ENCODE measurements at places on chromosomes 12 and 14. TPM values are rescaled to one million over a fixed set of nuclear protein-coding genes. Genes with fewer than 3 reads are reported as not detected.

GRCh38 chr14:96470331-96470730, 31.9 kb upstream of the PAPOLA start:
- no peak overlapping the region for H3K4me3 ChIP-seq
- H3K27me3 ChIP-seq, result no peaks in the 10 kb centered on the region
- no peak overlapping the region for H3K27ac ChIP-seq
- no peak for DNase-seq

Gene SCN8A
- 6.7 TPM for total RNA-seq

Gene KRT6A
- 48.5 TPM for total RNA-seq

Gene GSKIP
- total RNA-seq, result 16.2 TPM

DNA sequence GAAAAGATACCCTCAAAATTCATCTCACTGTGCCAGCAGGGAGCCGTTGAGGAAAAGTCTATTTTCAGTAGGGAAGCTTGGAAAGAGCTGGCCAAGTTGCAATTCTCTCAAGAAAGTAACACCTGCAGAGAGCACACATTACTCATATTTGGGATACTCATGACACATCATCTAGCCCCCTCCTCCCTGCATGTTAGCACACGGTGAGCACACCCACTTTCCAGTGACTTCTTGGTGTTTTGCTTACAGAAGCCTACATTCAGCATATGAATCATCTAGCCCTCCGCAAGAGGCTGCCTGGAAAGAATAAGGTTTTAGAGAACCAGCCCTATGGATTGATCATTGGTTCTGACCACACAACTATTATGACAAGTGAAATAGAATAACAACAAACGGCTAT, 124.5 kb downstream of the PTPRO start:
- no peak for DNase-seq
- no peaks in the 10 kb centered on the region for H3K27me3 ChIP-seq
- H3K4me1 ChIP-seq, result no peaks in the 10 kb centered on the region
- H3K27ac ChIP-seq, result no peak overlapping the region
- no peaks in the 10 kb centered on the region for H3K36me3 ChIP-seq
- no peak overlapping the region for H3K4me3 ChIP-seq

Gene TAS2R13
- total RNA-seq, result 3.8 TPM

- H3K4me3 ChIP-seq, result no peak overlapping the region
- H3K27ac ChIP-seq, result no peak overlapping the region
- H3K36me3 ChIP-seq, result no peaks in the 10 kb centered on the region
- no peaks in the 10 kb centered on the region for H3K4me1 ChIP-seq
- DNase-seq, result no peak
Observed at GRCh38 chr14:71013551-71014192, 106.4 kb downstream of the PCNX1 start.

DNA sequence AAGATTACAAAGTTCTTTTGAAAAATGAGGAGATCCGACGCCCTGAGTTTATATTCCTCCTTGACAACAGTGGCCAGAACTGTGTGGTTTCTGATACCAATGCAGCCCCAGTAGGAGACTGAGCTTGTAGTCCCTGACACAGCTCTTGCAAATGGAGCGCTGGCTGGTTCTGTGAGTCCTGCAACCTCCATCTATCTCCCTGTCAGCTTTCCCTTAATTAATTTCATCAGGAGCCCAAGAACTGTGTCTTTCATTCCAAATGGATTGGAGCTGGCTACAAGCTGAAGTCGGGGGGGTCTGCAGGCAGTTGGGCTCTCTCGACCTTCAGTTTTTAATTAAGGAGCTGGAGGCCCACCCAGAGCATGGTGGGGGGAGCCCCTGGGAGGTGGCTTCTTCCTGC, 160.6 kb downstream of the ADGRD1 start:
- no peak overlapping the region for H3K4me3 ChIP-seq
- no peak for DNase-seq
- H3K4me1 ChIP-seq, result no peaks in the 10 kb centered on the region
- no peak overlapping the region for H3K27ac ChIP-seq
- H3K27me3 ChIP-seq, result no peaks in the 10 kb centered on the region

- no peaks in the 10 kb centered on the region for H3K27me3 ChIP-seq
- H3K27ac ChIP-seq, result no peak overlapping the region
- H3K4me1 ChIP-seq, result no peaks in the 10 kb centered on the region
- H3K36me3 ChIP-seq, result no peaks in the 10 kb centered on the region
Observed at GRCh38 chr12:127500512-127501035, 766.4 kb upstream of the TMEM132C start.

DNA sequence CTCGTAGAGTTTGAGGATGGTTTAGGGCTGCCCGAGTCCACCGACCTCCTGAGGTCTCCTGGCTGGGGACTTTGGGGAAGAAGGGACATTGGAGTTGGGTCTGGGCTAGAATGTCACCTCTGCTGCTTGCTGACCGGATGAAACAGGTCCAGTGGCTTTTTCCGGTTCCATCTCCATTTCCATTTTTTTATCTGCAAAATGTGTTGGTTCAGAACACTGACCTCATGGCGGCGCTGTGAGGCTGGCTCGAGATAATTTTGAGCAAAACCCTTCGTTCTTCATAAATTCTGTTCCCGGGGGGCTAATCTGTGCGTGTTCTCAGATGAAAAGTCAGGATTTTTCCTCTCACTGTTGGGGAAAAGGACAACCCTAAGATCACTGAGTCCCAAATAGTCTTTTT, 11.7 kb upstream of the MYL2 start:
- H3K4me3 ChIP-seq, result no peak overlapping the region
- no peaks in the 10 kb centered on the region for H3K27me3 ChIP-seq
- no peaks in the 10 kb centered on the region for H3K4me1 ChIP-seq
- H3K36me3 ChIP-seq, result no peaks in the 10 kb centered on the region
- no peak for DNase-seq

- H3K27me3 ChIP-seq, result no peaks in the 10 kb centered on the region
- no peaks in the 10 kb centered on the region for H3K36me3 ChIP-seq
- no peak overlapping the region for H3K27ac ChIP-seq
- H3K4me1 ChIP-seq, result no peaks in the 10 kb centered on the region
- DNase-seq, result no peak
Observed at GRCh38 chr12:94116191-94116590, 32.2 kb upstream of the PLXNC1 start.

DNA sequence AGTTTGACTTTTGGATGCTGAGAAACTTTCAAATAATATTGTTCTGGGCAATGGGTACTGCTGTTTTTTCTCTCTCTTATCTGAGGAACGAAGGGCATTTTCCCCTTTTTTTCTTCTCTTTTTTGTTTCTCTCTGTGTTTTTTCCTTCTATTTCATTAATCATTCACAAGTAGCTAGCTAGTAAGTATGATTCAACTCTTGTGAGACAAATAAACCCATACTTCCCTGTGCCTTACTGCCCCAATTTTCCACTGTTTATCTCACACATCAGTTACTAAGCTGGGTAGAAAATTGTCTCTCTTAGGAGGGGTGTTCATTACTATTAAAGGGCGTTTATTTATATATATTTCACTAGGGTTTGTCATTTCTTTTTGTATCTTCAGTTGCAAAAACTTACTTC, 437.6 kb downstream of the RERGL start:
- no peaks in the 10 kb centered on the region for H3K27me3 ChIP-seq
- no peaks in the 10 kb centered on the region for H3K36me3 ChIP-seq
- no peaks in the 10 kb centered on the region for H3K4me1 ChIP-seq
- no peak overlapping the region for H3K27ac ChIP-seq

DNA sequence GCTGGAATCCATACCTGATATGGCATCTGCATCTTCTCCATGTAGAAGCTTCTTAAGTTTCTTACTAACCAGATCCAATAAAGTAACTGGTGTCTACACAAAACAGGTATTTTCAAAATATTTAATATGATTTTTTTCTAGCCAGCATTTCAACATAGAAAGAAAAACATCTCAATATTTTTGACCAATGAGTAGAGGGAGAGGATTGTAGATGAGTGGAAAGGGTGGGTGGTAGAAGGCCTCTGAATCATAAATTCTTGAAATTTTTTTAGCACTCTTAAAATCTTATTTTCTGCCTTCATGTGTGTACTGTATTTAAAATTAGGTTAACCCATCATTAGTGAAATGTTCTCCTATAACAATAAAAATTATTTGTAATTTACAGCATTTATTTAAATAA, 18.0 kb downstream of the DEPDC4 start:
- H3K4me3 ChIP-seq, result no peak overlapping the region
- no peak for DNase-seq
- no peaks in the 10 kb centered on the region for H3K36me3 ChIP-seq
- no peaks in the 10 kb centered on the region for H3K27me3 ChIP-seq
- no peak overlapping the region for H3K27ac ChIP-seq
- H3K4me1 ChIP-seq, result no peaks in the 10 kb centered on the region

- no peak for DNase-seq
- H3K27me3 ChIP-seq, result no peaks in the 10 kb centered on the region
- no peak overlapping the region for H3K27ac ChIP-seq
Observed at GRCh38 chr12:107131832-107132616, 38.7 kb upstream of the CRY1 start.

Gene LDHB
- 204 TPM for total RNA-seq

GRCh38 chr14:32136027-32136825, 59.1 kb downstream of the ARHGAP5 start:
- no peaks in the 10 kb centered on the region for H3K27me3 ChIP-seq
- H3K36me3 ChIP-seq, result no peaks in the 10 kb centered on the region

GRCh38 chr12:42698213-42698612, 108.7 kb upstream of the PRICKLE1 start:
- no peaks in the 10 kb centered on the region for H3K36me3 ChIP-seq
- DNase-seq, result peak; percentile 51
- peaks cover 14% of the 10 kb centered on the region for H3K4me1 ChIP-seq
- no peak overlapping the region for H3K4me3 ChIP-seq
- no peaks in the 10 kb centered on the region for H3K27me3 ChIP-seq

GRCh38 chr14:29536886-29537511, 390.6 kb downstream of the PRKD1 start:
- no peak for DNase-seq
- H3K27me3 ChIP-seq, result no peaks in the 10 kb centered on the region
- no peak overlapping the region for H3K4me3 ChIP-seq
- no peaks in the 10 kb centered on the region for H3K36me3 ChIP-seq
- H3K27ac ChIP-seq, result no peak overlapping the region

Gene MOK
- 21.1 TPM for total RNA-seq

- H3K4me1 ChIP-seq, result no peaks in the 10 kb centered on the region
- no peak overlapping the region for H3K4me3 ChIP-seq
- no peaks in the 10 kb centered on the region for H3K36me3 ChIP-seq
- H3K27ac ChIP-seq, result no peak overlapping the region
Observed at GRCh38 chr12:58361056-58361455, 419.7 kb downstream of the ATP23 start.

DNA sequence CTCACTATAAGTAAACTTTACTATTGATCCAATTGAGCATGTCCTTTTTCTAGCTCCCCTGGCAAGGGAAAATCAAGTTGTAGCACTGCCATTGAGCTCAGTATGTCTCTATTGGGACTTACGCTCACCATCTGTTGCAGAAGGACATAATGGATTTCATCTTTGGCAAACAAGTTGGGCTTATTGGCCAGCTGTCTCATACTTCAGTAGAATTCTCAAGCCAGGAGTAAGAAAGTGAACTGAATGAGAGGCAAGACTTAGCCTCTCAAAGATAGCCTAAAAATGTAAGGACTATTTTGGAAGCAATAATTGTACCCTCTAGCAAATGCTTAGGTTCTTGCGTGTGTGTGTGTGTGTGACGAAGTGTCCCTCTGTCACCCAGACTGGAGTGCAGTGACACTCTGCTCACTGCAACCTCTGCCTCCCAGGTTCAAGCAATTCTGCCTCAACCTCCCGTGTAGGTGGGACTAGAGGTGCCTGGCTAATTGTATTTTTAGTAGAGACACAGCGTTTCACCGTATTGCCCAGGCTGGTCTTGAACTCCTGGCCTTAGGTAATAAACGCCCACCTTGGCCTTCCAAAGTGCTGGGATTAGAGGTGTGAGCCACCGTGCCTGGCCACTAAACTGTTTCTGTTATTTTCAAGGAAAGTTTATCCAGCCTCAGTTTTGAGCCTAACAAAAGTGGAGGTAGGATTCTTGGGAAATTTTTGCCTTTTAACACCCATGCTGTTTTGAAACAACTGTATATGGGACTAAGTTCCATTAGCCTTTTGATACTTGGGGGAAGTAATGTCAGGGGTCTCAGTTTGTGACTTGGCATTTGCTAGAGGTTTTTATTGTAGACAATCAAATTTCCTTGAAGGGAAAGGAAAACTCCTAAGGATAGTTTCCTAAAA, 7.0 kb downstream of the HNRNPA1 start:
- DNase-seq, result no peak
- H3K27ac ChIP-seq, result no peak overlapping the region
- no peak overlapping the region for H3K4me3 ChIP-seq
- H3K27me3 ChIP-seq, result no peaks in the 10 kb centered on the region

GRCh38 chr14:28766469-28766955, at the start of gene FOXG1:
Gene FOXG1, plus strand, starts transcription at chr14:28766787. Its CDS starts 493 bp downstream, at chr14:28767280.
- H3K4me1 ChIP-seq, result no peaks in the 10 kb centered on the region
- peaks cover 81% of the 10 kb centered on the region for H3K27me3 ChIP-seq
- H3K4me3 ChIP-seq, result peak within 1 kb of the TSS; percentile 38
- no peaks in the 10 kb centered on the region for H3K36me3 ChIP-seq
- H3K27ac ChIP-seq, result no peak within 1 kb of the TSS

- H3K27ac ChIP-seq, result peak within 1 kb of the TSS; percentile 83
- peaks cover 7% of the 10 kb centered on the region for H3K4me1 ChIP-seq
- no peaks in the 10 kb centered on the region for H3K27me3 ChIP-seq
- no peaks in the 10 kb centered on the region for H3K36me3 ChIP-seq
- peak; percentile 41 for DNase-seq
- peak within 1 kb of the TSS; percentile 77 for H3K4me3 ChIP-seq
Observed at GRCh38 chr12:55930771-55931316, at the start of gene DGKA. Gene DGKA, plus strand, starts transcription at chr12:55931162. Its CDS starts 5,342 bp downstream, at chr12:55936504.

Gene CLEC2A
- total RNA-seq, result not detected

Gene MYF6
- not detected for total RNA-seq

GRCh38 chr12:112868459-112869041, 38.2 kb upstream of the OAS1 start:
- no peaks in the 10 kb centered on the region for H3K4me1 ChIP-seq
- H3K36me3 ChIP-seq, result no peaks in the 10 kb centered on the region
- no peaks in the 10 kb centered on the region for H3K27me3 ChIP-seq
- no peak overlapping the region for H3K4me3 ChIP-seq
- H3K27ac ChIP-seq, result no peak overlapping the region
- no peak for DNase-seq

DNA sequence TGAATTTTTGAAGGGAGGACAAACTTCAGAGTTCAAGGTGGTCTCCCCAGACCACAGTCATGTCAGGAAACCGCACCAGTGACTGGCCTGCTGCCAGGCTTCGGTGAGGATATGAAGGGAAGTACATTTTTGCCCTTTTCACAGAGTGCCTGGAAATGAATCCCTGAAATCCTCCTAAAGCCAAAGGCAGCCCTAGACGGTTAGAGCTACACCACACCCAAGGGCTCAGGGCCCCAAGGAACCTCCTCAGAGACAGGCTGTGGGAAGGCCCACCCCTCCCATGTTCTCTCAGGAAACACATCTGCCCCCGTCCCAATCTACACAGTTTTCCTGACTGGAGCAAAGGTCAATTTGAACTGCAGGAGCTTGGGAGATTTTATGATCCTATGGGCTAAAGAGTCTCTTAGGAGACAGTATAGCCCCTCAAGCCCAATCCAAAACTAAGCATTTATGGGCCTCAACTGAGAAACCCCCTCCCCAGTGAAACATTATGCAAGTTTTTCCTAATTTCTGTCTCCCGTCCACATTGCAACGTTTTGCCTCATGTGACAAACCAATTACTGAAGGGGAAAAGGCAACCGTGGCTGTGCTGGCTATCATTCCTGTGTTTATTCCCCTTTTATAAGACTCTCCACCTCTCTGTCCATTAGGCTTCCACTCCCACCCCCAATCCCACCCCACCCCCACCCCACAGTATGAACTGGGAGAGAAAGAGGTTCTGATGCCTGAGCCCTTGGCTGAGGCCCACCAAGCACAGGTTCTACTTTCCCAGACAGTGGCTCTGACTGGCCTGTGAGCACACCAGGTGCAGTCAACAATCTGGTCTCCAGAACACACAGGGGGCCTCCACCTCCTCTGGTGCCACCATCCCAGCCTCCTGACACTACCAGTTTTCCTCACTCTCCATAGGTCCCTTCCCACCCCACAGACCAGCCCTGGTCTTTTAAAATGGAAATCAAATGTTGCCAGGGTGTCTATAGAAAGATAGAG, 9.6 kb upstream of the RNASE1 start:
- DNase-seq, result no peak
- no peak overlapping the region for H3K4me3 ChIP-seq
- H3K36me3 ChIP-seq, result no peaks in the 10 kb centered on the region
- no peak overlapping the region for H3K27ac ChIP-seq

All from uterus (tissue), 4 donors.